ENCODE measurements at places on chromosomes 16 and 17. TPM values are rescaled to one million over a fixed set of nuclear protein-coding genes. Genes with fewer than 3 reads are reported as not detected.

Gene WFIKKN2
- total RNA-seq = not detected

Gene PHOSPHO1
- total RNA-seq = 0.10 TPM

Gene PPY
- total RNA-seq = not detected

Gene C16orf92
- total RNA-seq = not detected

Gene COASY
- total RNA-seq = 30.8 TPM

Gene PGAP3
- 7.5 TPM for total RNA-seq

All from glomerular endothelial cell (primary cell).